KG1 (cell line): ENCODE measurements at places on chromosomes 5 and 9.

GRCh38 chr5:72883850-72884249, 67.4 kb downstream of the TNPO1 start:
- no peak for DNase-seq

DNA sequence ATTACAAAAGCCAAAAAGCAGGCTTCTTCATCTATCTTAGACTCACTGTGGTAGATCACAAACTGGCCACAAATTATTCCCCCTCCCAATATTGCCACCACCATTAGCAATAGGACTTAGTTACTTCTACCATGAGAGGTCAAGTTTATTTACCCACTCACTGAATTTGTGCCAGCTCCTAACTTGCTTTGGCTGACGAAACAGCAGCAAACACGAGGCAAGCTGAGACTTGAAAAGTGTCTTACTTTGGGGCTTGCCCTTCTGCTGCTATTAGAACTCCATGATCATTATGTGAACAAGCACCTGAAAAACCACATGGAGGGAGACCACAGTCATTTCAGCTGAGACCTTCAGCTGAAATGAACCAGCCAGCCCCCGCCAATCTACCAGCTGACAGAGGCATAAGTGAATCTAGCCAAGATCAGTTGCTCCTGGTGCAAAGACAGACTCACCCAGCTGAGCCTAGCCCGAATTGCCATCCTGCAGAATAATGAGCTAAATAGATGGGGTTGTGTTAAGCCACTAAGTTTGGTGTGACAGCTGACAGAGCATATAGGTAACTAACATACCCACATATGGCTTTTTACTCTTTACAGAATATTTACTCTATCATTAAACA, 5.7 kb downstream of the WDR41 start:
- DNase-seq: no peak

- no peak for DNase-seq
Observed at GRCh38 chr9:121118266-121118665, 43.5 kb downstream of the CNTRL start.

DNA sequence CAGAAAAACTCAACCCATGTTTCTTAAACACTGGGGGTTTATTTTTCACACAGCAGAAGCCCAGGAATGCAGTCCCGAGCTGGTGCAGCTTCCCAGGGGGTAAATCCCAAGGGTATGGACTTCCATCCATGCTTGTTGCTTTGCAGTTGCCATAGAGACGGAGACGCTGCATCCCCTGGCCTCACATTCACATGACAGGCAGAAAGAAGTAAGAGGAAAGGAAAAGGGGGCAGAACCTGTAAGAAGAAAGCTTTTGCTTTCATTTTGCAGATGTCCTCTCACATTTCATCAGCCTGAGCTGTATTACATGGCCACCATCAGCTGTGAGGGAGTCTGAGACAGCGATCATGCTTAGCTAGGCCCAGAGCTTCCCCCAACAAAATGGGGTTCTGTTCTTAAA, 321.0 kb downstream of the AGTPBP1 start:
- DNase-seq: no peak

DNA sequence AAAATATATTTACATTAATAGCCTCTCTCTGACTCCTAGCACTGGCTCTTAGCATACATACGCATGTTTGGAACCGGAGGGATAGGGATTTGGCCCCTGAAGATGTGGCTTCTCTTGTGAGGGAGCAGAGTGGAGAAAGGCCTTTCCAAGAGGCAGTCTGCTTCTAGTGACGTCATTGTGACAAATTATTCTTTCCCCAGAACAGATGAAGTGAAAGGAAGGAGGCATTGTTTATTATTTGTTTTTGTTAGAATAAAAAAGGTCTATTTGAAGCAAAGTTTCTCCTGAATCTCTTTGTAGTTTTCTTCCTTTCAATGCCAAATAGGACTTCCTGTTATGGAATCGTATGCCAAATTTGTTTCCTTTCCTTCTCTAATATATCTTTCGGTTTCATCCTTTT, 361.6 kb downstream of the ICE1 start:
- DNase-seq: no peak
